ENCODE measurements at places on chromosomes 4 and X.
A peak's percentile ranks its signal among the peaks of the same experiment; 100 is the strongest.

DNA sequence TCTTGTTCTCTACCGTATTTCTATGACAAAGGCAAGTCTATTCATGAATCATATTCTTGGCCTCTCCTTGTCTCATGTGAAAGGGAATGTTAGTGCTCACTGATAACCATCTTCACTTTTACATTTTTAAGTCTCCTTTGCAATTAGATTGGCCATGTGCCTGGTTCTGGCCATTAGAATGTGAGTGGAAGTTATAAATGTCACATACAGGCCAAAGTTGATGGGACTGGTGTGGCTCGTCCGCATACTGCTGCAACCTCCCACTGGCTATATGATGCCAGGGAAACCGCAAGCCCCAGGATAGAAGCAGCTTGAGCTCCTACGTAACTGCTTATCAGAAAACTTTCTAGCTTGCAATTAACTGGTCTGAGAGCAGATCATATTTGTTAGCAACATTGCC lies 86.1 kb downstream of the MAGEC1 start:
- no peak for DNase-seq

GRCh38 chr4:13865871-13866669 lies 238.5 kb upstream of the BOD1L1 start:
- no peak for DNase-seq

- DNase-seq: no peak
These were observed 273.6 kb downstream of the FRMPD4 start for GRCh38 chrX:12411831-12412230.

DNA sequence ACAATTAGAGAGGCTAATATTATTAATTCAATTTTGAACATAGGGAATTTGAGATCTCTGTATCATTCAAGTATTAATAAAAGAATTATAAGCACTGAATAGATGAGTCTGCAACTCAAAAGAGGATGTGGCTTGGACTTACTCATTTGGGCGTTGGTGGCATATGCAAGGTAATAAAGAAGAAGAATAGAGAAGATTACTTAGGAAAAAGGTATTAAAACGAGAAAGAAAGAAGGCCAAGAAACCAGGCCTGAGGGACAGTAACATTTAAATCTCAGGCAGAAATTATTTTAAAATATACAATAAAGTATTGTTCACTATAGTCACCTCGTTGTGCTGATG lies 383.0 kb upstream of the INTU start:
- no peak for DNase-seq

DNA sequence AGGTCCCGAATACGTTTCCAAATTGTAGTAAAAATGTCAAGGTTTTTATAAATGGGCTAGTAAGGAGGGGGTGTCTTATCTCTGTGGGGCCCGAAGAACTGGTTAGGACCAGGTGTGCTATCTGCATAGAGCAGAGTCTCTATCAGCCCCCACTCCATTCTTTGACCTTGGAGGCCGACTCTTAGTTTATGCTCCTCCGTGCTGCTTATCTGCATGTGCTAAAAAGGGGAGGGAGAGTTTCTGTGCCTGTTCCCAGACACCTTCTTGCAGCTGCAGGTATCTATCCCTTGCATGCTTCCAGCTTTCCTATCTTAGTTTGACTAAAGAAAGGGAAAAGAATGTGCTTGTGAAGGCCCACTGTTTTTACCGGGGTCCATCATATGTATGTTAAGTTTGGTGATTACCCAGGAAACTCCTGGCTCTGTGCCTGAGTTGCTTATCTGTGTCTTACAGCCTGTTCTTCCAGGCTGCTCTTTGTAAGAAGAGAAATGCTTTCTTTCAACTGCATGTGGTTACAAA lies 28.6 kb upstream of the NAF1 start:
- DNase-seq: no peak

GRCh38 chrX:11756354-11757318 lies 1.4 kb upstream of the MSL3 start:
- no peak for DNase-seq

DNA sequence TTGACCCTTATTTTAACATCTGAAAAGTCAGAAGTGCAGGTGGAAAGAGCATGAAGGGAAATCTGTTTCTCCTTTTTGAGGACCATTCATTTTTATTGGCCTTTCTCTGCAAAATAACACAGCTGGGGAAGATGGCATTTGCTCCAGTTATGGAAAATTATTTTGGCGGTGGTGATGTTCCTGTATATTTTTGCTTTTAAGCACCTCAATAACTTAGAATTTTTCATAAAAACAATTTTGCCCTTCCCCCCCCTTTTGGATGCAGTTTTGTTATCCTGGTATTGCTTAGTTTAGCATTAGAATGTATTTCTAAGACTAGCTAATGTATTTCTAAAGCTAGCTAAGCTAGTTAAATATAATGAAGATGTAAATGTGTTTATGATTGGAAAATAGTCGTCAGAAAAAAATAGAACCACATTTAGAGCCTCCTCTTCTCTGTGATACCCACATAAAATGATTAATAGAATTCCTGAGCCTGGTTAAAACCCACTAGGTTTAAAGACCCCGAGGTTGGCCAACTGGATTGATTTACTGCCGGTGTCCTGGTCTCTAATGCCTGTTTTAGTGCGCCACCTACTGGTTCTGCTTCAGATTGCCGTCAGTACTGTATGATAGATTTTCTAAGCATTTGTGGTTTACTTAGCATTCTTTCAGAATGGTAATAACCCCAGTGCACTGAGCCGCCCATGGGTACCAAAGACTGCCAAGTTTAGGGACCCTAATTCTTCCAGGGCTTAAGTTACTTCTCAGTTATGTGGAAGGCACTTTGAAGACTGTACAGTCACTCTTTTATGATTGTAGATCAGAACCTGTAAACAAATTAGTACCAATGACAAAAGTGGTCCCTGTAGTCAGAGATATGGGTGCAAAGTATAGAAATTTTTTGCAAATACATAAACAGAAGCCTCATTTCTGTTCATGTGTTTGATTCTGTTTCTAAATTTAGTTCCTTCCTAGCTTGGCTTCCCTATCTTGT lies 11.4 kb downstream of the KLF3 start:
- peak; percentile 88 for DNase-seq

- DNase-seq: no peak
These were observed 358.4 kb upstream of the EPHA5 start for GRCh38 chr4:66028668-66029067.
